Suppressor macrophage treated with lipopolysaccharide for 1 hour (primary cell): ENCODE measurements at places on chromosomes 2 and 18.

GRCh38 chr2:202032846-202033316 lies 774 bp upstream of the FZD7 start:
- DNase-seq, result peak; percentile 66

DNA sequence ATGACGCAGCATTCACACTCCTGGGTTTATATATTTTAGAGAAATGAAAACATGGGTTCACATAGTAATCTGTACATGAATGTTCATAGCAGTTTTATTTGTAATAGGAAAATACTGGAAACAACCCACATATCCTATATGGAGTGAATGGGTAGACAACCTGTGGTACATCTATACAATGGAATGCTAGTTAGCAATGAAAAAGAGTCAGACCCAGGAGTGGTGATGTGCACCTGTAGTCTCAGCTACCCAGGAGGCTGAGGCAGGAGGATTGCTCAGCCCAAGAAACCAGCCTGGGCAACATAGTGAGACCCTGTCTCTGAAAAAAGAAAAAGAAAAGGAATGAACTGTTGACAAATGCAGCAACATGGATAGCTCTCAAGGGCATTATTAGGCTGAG lies 25.9 kb downstream of the AFTPH start:
- no peak for DNase-seq

- no peak for DNase-seq
These were observed 1.6 kb downstream of the PRKAG3 start for GRCh38 chr2:218829868-218830451.

- DNase-seq, result no peak
These were observed 114.8 kb upstream of the ANKRD30BL start for GRCh38 chr2:132276571-132276981.

DNA sequence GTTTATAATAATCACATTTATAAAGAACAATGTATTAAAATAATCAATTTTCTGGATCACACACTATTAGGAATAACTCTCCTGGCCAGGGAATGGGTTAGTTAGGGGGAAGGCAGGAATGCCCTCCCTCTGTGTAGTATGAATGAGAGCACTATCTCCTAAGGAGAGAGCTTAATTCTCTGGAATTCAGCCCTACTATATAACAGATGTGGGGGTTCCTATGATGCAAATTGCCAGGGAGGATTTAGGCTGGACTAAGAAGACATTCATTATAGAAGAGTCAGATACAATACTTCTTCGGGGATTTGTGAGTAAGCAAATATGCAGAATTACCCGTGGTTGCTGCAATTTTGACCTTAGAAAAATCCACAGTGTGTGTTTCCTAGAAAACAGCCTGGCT lies 250.1 kb upstream of the VRK2 start:
- no peak for DNase-seq

GRCh38 chr18:39660141-39660540 lies 2094.5 kb upstream of the CELF4 start:
- DNase-seq, result peak; percentile 10

GRCh38 chr18:79393635-79394533 lies 1.8 kb upstream of the NFATC1 start:
- DNase-seq, result peak; percentile 77

GRCh38 chr2:26612522-26613240 lies 28.5 kb downstream of the CIB4 start:
- peak; percentile 44 for DNase-seq

GRCh38 chr2:137838255-137839092 lies 125.8 kb upstream of the HNMT start:
- peak; percentile 40 for DNase-seq

DNA sequence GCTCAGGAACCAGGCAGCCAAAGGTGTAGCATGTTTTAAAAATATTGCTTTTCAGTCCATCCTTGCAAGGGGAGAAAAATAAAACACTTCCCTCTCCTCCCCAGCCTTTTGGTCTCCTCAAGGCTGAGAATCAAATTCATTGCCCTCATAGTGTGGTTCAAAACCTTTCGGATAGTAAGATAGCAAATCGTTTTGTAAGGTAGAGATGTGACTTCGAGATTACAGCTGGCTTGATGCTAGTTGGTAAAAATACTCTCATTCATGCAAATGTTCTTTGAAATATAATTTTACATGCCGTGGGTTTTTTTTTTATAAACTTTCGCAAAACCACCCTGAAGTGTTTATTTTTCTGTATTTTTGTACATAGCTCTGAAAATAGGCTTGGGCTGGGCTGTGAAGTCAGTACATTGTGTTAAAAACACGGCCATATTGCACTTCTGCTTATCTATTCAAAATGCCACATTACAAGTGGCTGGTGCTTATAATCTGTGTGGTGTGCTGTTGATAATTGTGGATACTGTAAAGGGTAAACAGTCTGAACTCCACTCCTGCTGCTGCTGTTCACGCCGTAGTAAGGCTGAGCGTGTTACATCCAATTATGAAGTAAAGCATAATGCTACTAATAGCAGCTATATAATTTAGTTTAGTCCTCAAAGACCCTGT lies 172.0 kb upstream of the SIX3 start:
- DNase-seq, result no peak

DNA sequence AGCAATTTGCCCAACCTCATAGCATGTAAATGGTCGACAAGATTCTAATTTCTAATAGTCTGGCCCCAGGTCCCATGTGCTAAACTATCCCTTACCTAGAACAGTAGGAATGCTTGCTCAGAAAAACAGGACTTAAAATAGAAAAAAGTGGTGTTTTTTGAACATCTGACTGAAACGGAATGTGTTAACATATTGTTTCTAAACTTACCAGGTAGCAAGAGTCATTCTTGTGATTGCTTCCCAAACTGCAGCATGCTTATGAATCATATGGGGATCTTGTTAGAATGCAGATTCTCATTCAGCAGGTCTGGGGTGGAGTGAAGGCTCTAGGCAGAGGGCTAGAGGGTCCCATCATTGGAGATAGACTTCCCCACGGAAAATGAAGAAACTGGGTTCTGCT lies 5.8 kb upstream of the SLC20A1 start:
- peak; percentile 48 for DNase-seq

GRCh38 chr2:108315444-108315934 lies 26.8 kb downstream of the SULT1C2 start:
- no peak for DNase-seq

DNA sequence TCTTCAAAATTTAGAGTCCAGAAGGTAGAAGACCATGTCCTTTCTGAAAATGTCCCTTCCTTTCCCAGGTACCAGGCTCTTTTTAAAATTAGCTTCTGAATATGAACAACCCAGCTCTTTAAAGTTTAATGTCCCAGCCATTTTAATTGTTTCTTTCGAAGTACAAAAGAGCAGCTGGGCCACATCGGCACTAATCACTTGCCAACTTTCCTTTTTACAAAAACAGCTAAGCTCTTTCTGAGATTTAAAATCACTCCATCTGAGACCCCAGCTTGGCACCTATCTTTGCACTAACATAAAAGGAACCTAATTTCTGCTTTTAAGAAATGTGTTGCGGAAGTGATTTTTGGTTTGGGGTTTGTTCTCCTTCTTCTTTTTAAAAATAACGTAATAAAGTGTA lies 2.6 kb downstream of the BOD1L2 start:
- no peak for DNase-seq

DNA sequence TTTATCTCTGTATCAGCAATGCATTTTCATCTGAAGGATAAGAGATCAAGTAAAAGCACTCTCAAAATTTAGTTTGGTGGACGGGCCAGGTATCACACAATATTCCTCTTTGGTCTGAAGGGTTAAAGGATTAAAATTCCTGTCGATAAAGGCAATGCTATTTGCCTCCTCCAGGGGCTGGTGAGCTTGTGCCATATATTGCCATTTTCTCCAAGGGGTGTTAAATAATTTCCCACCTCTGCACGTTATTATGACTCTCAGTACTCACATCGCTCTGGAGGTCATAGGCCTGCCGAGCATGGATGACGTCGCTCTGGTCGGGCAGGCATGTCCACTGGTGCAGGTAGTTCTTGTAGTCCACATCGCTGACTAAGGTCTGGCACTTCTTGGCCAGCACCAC lies 94.2 kb downstream of the NEB start:
- no peak for DNase-seq

DNA sequence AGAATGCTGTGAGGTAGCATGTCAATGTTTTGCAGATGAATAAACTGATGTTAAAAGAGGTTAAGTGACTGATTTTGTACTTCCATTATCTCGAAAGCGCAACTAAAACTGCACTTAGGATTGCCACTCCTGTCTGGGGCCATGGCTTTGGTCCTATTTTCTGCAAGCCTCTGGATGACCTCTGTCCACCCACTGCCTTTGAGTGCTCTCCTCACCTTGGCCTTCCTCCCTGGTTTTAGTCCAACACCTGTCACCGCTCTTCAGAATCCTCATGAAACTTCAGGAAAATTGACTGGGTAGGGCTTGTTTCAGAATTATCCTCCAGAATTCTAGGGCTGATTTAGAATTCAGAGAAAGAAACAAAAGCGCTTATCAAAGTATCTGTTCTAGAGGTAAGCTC lies 51.1 kb upstream of the HNMT start:
- no peak for DNase-seq

GRCh38 chr2:172552547-172553291 lies 3.2 kb upstream of the PDK1 start:
- peak; percentile 44 for DNase-seq

DNA sequence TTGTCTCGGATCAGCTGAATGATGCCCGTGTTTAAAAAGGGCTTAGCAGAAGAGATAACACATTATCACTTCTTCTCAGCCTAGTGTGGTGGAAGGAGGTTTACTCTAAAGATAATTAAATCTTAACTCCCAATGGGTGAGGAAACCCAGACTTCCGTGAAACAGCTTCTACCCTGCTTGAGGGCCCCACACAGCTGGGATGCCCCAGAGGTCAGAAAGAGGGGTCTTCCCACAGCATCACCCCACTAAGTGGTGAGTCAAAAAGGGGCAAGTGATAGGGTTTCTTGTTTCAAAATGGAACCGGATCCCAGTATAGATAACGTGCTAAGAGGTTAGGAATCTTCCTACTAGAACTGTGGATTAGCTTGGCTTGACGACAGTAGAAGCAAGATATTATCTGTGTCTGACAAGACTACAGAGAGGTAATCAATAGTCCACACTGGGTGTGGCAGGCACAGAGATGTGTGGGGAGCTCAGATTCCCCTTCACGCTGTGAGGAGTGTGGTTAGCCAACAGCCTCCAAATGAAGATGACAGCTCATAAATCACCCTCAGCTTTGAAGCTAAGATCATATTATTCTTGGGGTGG lies 129.6 kb upstream of the COPS8 start:
- DNase-seq, result no peak

DNA sequence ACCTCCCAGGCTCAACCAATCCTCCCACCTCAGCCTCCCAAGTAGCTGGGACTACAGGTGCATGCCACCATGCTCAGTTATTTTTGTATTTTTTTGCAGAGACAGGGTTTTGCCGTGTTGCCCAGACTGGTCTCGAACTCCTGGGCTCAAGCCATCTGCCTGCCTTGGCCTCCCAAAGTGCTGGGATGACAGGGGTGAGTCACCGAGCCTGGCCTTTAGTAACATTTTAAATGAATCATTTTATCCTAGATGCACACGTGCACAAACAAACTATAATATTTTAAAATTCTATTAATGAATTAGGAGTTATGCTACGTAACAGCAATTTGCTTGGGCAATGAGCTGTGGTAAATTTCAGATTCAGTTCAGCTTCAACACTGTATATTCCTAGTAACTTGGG lies 862.5 kb upstream of the ID2 start:
- DNase-seq, result no peak

- DNase-seq, result no peak
These were observed 41.4 kb downstream of the DDX18 start for GRCh38 chr2:117855886-117856285.

DNA sequence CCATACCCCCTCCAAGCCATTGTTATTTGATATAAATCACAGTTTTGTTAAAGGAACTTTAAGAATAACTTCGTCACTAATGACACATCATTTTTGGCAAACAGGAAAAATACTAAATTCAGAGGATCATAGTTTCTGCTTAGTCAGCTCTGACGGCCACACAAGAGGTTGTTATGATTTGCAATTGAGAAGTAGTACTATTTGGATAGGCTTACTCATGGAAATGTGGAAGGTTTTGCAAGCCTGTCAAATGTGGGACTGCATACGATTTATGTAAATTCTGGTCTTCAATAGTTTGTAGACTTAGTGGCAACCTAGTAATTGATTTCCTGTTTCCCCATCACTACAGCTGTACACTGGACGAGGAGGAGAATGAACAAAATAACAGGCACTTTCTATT lies 108.1 kb downstream of the ARHGEF33 start:
- peak; percentile 72 for DNase-seq

- DNase-seq, result no peak
These were observed 290.6 kb downstream of the ZEB2 start for GRCh38 chr2:144229296-144229695.

GRCh38 chr18:59149416-59149815 lies 9.7 kb downstream of the SEC11C start:
- no peak for DNase-seq

GRCh38 chr2:100437751-100438150 lies 20.3 kb upstream of the CHST10 start:
- no peak for DNase-seq

GRCh38 chr2:218854860-218855259 lies 4.7 kb upstream of the WNT6 start:
- DNase-seq, result no peak

DNA sequence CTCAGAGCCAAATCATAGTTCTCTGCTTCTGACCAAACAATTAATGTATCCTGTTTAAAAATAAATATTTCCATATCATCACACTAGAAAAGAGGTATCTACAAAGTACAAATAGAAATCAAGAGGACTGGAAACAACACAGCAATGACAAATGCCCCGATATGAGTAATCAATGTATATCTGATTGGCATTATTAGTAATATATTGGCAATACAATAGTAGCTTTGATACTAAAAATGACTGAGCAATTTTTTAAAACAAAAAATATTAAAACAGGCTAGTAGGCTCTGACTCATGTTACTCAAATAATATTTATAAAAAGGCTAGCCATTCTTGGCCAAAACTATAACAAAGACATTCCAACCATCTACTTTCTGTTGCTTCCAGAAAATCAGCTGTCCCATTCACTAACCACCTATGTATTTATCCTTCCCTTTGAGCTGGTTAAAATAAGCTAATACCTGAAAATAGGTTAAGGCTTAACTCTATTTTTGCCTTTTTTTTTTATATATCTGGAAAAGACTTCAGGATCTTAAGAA lies 13.3 kb downstream of the PPP4R3B start:
- DNase-seq, result no peak

DNA sequence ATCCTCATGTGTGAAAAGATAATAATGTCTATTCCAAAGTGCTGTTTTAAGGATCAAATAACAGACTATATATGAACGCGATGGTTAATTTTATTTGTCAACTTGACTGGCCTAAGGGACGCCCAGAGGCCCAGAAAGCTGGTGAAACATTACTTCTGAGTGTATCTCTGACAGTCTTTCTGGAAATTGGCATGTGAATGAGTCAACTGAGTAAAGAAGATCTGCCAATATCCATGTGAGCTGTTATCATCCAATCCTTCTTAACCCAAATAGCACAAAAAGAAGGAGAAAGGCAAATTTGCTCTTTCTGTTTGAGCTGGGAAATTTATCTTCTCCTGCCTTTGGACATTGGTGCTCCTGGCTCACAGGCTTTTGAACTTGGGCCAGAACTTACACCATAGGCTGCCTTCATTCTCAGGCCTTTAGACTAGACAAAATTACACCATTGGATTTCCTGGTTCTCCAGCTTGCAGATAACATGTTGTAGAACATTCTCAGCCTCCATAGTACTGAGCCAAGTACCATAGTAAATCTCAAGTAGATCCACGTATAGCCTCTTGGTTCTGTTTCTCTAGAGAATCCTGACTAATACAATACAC lies 114.7 kb upstream of the DOCK10 start:
- no peak for DNase-seq

GRCh38 chr2:86272111-86272510 lies 65.3 kb downstream of the REEP1 start:
- DNase-seq, result peak; percentile 49

- DNase-seq, result no peak
These were observed 38.7 kb downstream of the REEP1 start for GRCh38 chr2:86298411-86299390.
